ENCODE measurements at places on chromosomes 1 and 21.

- DNase-seq = no peak
Observed at GRCh38 chr1:231284441-231284840, 43.4 kb downstream of the GNPAT start.

GRCh38 chr1:201358596-201358995, 18.9 kb downstream of the TNNT2 start:
- DNase-seq = no peak

- DNase-seq = no peak
Observed at GRCh38 chr21:46027851-46028493, 46.4 kb downstream of the COL6A1 start.

GRCh38 chr1:53625766-53626520, 113.0 kb downstream of the GLIS1 start:
- DNase-seq = no peak

GRCh38 chr21:37758982-37759381, 157.3 kb downstream of the KCNJ6 start:
- DNase-seq = no peak

GRCh38 chr1:68511254-68511653, 14.4 kb upstream of the DEPDC1 start:
- DNase-seq = no peak

DNA sequence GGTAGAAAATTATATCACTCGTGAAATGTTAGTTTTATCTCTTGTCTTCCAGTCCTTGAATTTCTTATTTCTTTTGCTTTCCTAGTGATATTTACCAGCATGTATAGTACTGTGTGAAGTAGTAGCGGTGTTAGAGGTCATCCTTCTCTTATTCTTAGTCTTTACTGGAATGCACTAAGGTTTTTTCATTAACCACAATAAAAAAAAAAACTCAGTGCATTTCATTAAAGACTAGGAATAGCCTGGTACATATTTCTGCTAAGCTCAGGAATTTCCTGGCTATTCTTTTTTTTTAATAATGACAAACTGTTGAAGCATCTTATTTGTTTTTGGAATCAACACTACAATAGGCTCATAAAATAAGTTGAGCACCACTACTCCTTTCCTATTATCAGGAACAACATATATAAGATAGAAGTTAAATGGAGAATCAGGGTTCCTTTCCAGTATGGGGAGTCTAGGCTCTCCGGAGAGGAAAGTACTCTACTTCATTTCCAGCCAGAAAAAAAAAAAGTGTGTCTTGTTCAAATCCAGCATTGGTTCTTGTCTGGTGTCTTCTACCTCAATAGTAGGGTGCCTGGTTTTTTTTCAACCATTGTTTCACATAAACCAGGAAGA, 60.0 kb downstream of the TNFSF18 start:
- DNase-seq = no peak

GRCh38 chr1:226979115-226979516, 39.0 kb downstream of the COQ8A start:
- no peak for DNase-seq

- no peak for DNase-seq
Observed at GRCh38 chr1:150273311-150273710, 721 bp downstream of the C1orf54 start.

DNA sequence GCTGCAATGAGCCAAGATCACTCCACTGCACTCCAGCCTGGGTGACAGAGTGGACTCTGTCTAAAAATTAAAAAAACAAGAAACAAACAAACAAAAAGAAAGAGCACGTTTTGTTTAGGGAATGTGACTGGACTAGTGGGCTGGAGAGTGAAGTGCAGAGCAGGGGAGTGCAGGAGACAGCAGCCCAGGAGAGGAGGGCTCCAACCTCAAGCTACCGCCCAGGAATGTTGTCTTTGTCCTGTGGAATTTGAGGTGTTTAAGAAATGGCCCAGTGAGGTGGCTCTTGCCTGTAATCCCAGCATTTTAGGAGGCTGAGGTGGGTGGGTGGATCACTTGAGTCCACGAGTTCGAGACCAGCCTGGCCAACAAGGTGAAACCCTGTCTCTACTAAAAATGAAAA, 42.4 kb upstream of the MTF2 start:
- no peak for DNase-seq

- no peak for DNase-seq
Observed at GRCh38 chr1:110708974-110709440, 34.3 kb upstream of the KCNA3 start.

GRCh38 chr1:81225789-81226602, 574.7 kb upstream of the ADGRL2 start:
- no peak for DNase-seq

DNA sequence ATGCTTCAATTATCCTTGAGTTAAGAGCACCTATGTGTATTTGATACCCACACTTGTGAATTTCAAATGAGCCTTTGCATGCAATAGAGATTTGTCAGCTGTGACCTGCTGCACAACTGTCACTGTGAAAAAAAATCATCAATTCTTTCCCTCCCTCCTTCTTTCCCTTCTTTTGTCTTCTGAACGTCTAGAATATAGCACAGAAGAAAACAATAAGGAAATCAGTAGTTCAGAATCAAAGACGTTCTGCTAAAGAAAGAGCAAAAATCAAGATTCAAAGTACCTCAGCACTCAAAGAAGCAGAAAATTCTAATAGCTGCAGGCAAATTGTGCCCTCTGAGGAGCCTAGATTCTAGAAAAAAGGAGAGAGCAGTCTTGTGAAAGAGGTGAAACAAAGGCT, 1.7 kb upstream of the FMN2 start:
- DNase-seq = no peak

DNA sequence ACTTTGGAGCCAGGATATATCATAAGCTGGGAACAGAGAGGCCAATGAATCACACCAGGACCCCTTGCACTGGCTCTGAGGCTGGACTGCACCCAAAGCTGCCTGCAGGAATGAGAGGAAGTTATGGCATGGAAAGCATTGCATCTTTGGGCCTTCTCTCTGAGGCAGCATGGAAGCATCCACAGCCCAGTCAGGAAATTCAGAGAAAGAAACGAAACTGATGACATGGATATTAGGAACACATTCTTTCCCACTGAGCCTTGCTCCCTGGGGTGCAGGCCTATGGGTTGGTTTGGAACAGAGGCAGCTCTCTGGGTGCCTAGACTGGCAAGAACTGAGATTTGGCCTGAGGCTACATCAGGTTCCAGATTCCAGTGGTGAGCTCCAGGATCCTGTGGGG, 98.6 kb downstream of the NGF start:
- no peak for DNase-seq

GRCh38 chr1:204647114-204647804, 38.3 kb downstream of the LRRN2 start:
- no peak for DNase-seq

DNA sequence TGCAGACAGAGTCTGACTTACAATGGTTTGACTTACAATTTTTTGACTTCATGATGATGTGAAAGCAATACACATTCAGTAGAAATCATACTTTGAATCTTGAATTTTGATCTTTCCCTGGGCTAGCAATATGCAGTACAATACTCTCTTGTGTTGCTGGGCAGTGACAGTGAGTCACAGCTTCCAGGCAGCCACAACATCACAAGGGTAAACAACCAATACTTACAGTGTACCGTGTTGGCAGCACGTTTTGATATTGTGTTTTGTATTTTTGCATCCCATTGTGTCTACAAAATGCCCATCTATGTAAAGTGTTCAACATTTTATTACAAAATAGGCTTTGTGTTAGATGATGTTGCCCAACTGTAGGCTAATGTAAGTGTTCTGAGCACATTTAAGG, 150.9 kb downstream of the NTMT2 start:
- DNase-seq = no peak

DNA sequence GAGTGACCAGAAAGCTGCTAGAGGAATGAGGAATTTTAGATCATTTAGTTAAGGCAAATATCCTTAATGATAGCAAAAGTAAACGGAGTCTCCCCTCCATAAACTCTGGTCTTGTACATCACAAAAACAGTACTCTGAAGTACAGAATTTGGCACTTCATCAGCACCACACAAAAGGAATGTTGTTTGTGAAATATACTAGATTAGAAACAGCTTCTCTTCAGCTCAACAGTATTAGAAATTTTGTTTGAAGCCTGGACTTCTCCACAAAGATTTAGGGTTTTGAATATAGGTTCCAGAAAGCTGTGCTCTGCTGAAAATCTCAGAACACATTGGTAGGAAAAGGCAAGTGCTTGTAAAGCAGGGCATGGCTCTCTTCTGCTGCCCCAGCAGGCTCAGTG, 135.1 kb upstream of the PTGFR start:
- no peak for DNase-seq

GRCh38 chr1:31576201-31576669, at the start of gene TINAGL1:
TSS of gene TINAGL1 (plus strand) at chr1:31576515. CDS start at chr1:31577149, 634 bp downstream.
- no peak for DNase-seq

DNA sequence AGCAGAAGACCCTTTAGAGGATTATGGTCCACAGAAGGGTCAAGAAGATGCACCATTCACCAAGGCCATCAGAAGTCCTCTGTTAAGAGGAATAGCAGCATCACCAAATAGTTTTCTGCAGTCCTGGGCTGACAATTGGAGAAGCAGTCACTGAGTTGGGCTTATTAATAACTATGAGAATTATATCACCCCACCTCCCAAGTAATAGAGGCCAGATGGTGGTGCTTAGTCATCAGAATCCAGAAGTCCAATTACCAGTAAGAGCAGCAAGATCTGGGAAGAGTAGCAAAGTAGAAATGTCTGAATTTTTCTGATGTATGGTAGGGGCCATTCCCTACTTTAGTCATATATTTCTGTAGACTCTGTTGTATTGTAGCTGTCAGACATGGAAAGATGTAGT, 6.1 kb upstream of the PSMA5 start:
- DNase-seq = no peak

DNA sequence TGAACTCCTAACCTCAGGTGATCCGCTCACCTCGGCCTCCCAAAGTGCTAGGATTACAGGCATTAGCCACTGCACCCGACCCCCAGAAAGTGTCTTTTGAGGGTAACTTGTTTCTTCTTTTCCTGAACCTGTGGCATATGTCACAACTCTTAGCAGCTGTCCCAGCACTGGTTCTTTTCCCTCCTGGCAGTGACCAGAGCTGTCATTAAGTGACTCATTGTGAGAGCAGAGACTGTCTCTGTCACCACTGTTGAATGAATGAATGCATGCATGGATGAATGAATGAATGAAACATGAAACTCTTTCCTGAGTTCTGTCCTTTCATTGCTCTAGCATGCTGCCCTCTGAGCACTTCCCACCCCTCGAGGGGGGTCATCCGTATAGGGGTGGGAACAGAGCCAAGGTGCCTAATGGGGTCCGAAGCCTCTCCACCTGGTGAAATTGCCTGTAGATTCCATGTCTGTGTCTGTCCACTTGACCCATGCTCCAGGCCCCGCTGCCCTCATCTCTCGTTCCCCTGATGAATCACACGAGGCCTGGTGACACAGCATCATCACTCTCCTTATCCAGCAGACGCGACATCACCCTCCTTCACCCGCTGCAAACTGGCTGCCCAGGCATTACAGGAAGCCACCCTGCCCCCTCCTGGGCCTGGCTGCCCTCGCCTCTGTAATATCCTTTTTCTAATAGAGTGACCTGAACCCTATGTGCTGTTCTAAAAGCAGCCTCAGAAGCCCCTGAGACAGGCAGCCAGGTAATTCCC, 75.0 kb downstream of the IGSF21 start:
- no peak for DNase-seq

- DNase-seq = no peak
Observed at GRCh38 chr1:82901561-82901960, 1097.4 kb downstream of the TTLL7 start.

DNA sequence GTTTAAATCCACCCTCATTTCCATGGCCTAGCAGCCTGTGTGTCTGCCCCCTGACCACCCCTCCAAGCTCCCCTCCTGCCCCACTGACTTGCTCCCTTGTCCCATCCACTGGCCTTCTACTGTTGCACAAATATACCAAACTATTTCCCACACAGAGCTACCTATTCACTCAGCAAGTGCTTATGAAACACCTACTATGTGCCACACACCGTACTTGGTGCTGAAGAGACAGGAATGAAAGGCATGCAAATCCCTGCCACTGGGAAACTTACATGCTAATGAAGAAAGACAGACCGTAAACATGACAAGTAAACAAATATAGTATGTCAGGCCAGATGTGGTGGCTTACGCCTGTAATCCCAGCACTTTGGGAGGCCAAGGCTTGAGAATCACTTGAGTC, 49.9 kb upstream of the CAPZB start:
- DNase-seq = no peak

GRCh38 chr1:155970531-155971167, 7.7 kb downstream of the ARHGEF2 start:
- DNase-seq = peak; percentile 65

DNA sequence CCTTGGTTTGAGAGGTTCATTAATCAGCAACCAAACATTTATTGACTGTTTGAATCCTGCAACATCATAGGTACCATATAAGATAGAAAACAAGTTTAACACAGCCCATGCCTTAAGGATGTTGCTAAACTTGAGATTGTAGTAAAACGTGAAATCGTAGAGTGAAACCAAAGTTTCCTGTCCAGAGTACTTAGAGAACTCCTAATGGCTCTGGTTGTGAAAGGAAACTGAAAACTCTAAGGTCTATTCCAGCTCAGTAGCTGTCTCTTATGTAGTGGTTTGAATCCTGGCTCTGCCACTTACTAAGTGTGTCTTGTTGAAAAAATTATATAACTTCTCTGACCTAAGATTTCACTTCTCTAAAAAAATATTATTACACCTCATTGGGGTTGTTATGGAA, 310.9 kb downstream of the NTNG1 start:
- DNase-seq = no peak

DNA sequence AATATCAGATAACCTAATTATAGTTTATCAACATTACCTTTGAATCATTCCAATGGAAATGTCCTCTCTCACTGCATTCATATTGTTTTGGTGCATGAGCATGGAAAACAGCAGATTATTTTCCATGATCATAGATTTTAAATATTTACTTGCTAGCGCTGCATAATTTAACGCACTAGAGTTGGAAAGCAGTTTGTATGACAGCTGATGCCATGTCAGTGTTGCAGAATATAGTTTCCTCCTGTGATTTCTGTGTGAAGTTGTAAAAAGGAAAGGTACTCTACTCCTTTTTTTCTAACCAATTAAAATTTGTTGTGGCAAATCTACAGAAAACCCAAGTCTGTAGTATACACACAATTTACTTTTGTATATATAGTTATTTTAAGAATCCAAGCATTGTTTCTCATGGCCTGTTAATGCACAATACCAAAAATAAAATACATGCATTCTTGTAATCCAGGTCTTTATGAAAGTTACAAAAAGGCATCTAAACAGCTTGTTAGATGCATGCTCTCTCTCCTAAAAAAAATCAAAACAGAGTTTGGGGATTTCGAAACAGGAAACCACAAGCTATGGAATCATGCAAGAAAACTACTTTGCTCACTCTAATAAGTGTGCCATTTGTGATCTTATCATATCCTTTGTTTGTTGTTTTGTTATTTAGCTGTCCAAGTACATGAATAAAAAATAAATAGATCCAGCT, 1.9 kb upstream of the ATG4C start:
- DNase-seq = no peak

- DNase-seq = no peak
Observed at GRCh38 chr21:44957901-44958451, 18.1 kb downstream of the SLX9 start.
